Activated naive CD4-positive, alpha-beta T cell (primary cell): ENCODE measurements at places on chromosomes 2 and 18.

DNA sequence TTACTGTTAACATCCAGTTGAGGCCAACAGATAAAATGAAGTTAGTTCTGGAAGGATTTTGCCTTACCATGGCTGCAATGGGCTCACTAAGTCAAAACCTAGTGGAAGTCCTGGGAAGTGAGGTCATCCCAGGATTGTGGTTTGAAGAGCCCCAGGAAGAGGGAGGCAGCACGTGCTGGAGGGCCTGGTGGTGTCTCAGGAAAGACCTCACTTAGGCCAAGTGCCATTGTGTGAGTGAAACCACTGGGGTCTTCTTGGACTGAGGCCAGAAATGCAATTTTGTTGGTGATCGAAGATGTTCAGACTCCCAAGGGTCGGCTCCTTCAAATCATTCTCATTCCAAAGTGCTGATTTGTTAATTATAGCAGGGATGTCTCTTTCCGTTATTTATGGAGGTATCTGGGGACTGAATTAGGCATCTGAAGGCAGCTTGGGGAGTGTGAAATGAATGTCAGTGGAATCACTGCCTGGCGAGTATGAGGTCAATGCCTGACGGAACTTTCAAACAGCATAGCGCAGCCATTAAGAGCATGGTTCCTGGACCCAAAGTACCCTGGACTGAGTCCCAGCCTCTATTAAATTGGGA lies 60.0 kb downstream of the IL1R2 start:
- no peak for DNase-seq

DNA sequence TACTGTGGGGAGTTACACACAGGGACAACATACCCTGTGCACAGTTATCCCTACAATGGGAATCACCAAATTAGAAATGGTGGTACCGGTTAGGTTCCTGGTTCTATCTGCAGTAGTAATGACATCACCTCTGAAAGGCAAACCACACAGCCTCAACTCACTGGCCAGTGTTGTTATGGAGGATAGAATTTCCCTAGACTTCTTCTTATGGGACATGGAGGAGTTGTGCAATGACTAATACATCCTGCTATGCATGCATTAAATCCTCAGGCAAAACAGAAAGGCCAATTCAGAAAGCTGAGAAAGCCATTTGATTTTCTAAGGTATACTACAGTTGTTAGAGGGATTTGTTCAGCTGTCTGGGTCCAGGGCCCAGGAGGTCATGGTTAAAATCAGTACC lies 439.3 kb downstream of the TMX3 start:
- no peak for DNase-seq

GRCh38 chr2:230931556-230932231 lies 6.7 kb upstream of the GPR55 start:
- no peak for DNase-seq

- DNase-seq: no peak
Observed at GRCh38 chr2:17136877-17137276, 381.4 kb downstream of the RAD51AP2 start.

DNA sequence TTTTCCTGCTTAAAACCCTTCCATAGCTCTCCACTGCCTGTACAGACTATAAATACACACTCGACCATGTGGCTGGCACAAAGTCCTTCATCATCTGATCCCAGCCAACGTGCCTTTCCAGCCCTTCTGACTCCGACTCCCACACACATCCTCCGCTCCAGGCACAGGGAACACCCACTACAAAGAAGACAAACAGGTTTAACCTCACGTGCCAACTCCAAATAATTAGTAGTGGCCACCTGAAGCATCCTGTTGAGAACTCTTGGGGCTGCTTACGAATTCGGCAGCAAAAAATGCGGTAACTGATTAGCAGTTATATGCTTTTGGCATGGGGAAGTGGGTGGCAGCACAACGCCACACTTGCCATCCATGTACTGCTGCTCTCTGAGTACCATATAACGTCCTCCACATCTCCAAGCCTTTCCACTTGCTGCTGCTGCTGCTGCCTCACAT lies 12.1 kb downstream of the SPIRE1 start:
- DNase-seq: no peak

DNA sequence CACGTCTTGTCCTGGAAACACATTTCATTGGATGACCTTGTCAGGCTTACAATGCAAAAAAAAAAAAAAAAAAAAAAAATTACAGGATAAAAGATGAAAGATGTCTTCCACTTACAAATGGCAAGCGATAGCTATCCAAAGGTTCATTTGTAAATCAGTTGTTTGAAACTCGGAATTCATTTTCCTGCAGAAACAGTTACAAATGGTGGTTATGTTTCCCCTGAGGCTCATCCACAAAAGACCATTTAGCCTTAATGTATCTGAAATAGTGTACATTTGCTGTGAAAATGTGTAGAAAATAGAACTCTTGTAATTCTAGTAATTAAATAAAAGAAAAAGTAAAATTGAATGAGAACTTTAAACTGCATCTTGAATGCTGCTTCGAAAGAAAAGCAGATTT lies 25.9 kb downstream of the DPP10 start:
- no peak for DNase-seq

DNA sequence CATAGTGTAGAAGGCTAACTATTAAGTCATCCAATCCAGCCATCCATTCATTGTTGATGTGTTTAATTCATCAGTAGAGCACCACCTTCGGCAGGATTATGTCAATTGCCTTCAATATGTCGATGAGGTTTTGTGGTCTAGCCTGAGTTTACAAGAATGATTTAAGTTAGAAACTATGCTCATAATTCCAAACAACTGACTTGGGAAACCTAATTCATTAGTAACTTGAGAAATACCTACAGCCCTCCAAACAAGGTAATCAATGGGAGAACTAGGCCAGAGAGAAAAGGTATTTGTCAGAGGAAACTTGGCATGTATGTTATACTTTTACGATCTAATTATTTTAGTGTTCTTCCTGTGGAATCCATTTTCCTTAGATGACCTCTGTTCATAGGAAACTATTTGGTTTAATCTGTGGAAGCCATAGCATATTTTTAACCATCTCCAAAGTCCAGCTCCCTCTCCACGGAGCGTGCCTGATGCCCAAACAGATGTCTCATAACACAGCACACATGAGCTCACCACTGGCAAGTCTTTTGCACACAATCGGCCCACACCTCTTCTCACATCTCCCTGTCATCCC lies 148.5 kb downstream of the GFPT1 start:
- no peak for DNase-seq

GRCh38 chr18:43389163-43389562 lies 111.9 kb upstream of the SYT4 start:
- no peak for DNase-seq

GRCh38 chr2:160898581-160899307 lies 261.5 kb upstream of the TANK start:
- DNase-seq: no peak

DNA sequence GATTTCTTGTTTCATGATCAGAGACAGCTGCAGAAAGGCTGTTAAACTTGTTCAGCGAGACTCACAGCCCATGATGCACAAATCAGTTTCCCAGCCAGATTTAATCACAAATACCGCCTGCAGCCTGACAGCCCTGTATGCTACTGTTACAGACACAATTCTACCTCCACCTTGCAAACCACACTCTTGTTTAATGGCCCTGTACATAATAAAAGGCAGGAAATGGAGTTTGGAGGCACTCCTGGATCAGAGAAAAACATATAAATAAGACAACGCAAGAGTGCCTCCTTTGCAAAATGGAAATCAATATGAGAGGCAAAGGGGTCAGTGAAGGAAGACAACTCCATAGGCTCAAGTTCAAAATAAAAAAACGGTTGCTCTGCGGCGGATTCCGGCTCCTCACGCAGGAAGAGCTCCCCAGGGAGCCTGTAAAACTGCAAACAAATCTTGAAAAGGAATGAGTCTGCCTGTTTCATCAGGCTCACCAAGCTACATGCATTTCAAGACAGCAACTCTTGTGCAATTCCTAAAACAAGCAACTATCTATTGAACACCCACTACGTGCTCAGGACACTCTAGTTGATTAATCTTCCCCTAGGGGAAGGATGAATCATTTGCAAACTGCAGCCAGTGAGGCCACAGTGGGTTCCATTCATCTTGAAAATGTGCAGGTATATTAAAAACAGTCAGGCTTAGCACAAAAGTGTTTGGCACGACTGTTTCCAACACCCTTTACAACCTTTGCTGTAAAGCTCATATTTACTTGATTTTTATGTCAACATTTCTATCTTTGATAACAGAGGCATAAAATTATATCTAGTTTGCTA lies 37.5 kb downstream of the TBC1D8 start:
- DNase-seq: no peak

- DNase-seq: no peak
Observed at GRCh38 chr18:44258576-44258975, 422.1 kb upstream of the SETBP1 start.

DNA sequence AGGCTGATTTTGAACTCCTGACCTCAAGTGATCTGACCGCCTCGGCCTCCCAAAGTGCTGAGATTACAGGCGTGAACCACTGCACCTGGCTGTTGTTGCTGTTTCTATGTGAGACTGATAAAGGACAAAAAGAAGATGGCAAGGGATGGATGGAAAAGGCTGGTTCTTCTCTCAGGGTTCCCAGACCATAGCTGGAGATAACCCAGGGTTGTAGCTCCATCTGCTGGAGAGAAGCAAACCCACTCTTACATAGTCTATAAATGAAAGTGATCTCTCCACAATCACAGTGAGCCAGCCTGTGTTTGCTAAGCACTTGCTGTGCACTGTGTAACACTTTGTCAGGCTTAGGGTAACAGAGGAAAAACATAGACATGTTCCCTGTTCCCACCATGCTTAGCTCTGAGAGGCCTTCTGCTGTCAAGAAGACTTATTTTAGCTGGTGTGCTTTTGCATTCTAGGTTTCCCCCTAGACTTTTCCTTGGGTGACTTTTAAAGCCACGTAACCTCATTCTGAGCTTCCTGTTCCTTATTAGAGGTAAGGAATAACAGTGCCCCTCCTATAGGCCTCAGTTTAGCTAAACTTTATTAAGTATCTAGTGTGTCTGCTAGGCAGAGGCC lies 49.7 kb downstream of the LIMS1 start:
- peak; percentile 21 for DNase-seq

DNA sequence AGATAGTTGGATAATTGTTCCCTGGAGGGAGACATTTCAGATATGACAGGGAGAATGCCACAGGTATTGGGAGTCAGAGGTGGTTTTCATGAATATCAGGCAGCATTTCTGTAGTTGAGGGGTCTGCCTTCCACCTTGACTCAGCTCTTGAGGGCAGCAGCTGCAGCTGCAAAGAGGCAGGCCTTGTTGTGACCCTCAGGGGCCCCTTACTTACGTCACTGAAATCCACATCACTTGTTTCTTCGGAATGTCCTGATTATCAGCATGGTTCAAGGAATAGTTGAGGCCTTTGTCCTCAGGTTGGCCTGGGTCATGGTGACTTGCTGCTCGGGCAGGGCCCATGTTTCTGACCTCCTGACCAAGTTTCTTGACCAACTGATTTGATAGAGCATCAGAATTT lies 46.9 kb downstream of the TMEM17 start:
- no peak for DNase-seq

GRCh38 chr2:18124116-18124835 lies 245.8 kb downstream of the KCNS3 start:
- no peak for DNase-seq

GRCh38 chr2:37080689-37081088 lies 3.5 kb downstream of the HEATR5B start:
- no peak for DNase-seq

GRCh38 chr2:121276341-121276740 lies 8.7 kb downstream of the TFCP2L1 start:
- DNase-seq: no peak

- no peak for DNase-seq
Observed at GRCh38 chr18:44507729-44508325, 172.9 kb upstream of the SETBP1 start.

GRCh38 chr18:80253236-80253635 lies 5.9 kb upstream of the PARD6G start:
- DNase-seq: no peak

GRCh38 chr2:181581534-181581933 lies 75.4 kb downstream of the CERKL start:
- DNase-seq: no peak

GRCh38 chr2:203501873-203502272 lies 33.2 kb downstream of the RAPH1 start:
- no peak for DNase-seq

DNA sequence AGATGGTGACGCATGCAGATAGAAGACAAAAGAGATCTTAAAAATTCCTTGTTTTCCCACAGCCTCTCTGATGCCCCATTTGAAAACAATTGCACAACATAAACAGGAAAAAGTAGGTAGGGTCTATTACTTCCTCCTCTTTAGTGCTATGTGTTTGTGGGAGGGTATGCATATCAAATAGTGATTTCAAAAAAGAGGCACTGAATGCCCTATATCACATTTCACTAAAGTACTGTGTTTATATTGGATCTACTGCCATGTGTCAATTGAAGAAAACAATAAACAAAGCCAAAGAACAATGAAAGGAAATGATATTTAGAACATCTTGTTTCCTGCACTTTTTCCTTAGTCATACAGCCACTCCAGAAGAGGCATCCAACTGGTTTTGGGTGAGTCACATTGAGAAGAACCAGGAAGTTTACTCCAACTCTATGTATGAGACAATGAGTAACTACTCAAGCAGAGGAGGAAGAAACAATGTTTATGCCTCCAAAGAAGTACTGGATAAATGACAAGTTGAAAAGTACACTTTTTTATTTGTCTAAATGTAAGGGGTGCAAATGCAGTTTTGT lies 583.6 kb downstream of the FBXO15 start:
- DNase-seq: no peak

GRCh38 chr2:179860255-179861026 lies 971 bp downstream of the ZNF385B start:
- DNase-seq: no peak

GRCh38 chr2:86297382-86298147 lies 39.9 kb downstream of the REEP1 start:
- no peak for DNase-seq

- no peak for DNase-seq
Observed at GRCh38 chr18:56823986-56824565, 172.9 kb downstream of the WDR7 start.

GRCh38 chr2:85248773-85249509 lies 78.8 kb downstream of the TGOLN2 start:
- no peak for DNase-seq

GRCh38 chr2:227402321-227402720 lies 14.6 kb upstream of the SCYGR1 start:
- no peak for DNase-seq

GRCh38 chr18:24115628-24116027 lies 23.2 kb upstream of the CABYR start:
- no peak for DNase-seq

- no peak for DNase-seq
Observed at GRCh38 chr2:57516698-57517340, 529.8 kb upstream of the VRK2 start.

DNA sequence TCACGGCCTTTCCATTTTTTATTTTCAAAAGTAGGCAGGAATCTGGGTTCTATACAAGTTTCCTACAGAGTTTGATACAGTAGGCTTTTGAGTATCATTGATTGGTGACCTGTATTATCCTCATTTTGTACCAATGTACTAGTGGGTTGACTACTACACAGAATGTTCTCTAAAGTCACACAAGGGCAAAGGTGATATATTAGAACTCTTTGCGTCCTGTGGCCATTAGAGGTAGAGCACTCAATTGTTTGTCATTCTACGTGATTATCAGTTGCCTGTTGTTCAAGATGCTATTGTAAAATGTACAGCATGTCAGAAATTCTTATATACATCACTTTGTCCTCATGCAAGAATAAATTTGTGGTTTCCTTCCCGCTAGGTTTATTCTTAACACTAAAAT lies 24.8 kb downstream of the WDR75 start:
- DNase-seq: no peak

GRCh38 chr2:19416083-19416482 lies 57.7 kb upstream of the OSR1 start:
- no peak for DNase-seq
